ENCODE measurements at places on chromosomes 4 and X.

DNA sequence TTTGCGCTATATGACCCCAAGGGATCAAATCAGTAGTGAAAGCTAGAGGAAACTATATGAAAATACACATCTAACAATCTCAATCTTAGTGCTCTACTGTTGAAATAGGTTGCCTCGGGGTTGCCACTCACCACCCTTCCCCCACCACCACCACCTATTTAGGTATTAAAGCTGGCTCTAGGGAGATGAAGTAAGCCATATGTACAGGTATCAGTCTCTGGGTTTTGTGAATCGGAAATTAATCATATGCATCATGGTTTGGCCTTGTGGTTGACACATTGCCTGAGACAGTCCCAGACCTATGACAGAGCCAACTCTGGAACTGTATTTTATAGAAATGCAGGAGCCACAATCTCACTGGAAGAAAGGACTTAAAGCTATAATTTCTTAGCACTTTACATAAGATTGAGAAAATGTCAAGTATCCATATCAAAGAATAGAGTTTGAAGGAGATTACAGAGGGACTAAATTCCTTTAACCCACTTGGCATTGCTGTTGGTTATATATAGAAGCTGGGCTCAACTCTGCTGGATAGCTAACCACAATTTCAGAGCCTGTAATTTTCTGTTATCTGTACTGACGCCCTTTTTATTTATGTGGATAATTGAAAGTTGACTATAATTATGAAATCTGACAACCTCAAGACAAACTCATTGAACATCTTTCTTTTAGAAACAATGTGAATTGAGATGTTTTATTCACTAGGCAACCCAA, 26.7 kb upstream of the BMP2K start:
- DNase-seq = no peak

DNA sequence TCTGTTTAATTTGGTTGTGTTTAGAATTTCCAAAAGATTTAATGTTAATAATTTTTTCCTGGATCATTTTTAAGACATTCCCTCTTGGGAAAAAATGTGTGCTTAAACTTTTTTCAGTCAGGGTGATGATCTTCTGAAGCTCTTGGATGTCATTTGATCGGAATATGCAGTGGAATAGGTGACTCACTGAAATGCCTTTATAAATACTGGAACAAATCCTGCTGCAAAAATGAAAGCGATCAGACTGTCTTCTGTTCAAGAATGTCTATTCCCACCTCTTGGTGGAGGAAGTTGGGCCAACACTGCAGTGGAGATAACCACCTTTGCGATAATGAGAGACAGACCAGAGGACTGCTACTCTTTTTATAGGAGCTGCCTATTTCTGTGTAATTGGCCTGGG, 46.7 kb downstream of the LARP1B start:
- no peak for DNase-seq

DNA sequence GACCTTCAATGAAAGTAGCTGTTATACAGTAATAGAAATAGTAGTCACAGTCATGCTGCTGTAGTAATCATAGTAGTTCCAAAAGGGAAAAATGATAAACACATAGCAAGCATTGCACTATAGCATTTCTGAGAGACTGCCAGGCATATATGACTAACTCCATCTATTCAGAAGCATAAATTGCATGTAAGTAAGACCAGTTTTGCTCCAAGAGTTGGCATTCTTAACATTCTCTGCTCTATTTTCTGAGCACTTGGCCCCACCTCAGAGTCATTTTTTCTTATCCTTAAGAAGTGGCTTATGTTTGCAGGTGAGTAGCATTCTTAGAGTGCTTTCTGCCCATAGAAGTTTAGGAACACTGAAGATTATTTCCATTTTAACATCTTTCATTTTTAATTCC, 490.3 kb upstream of the TECRL start:
- no peak for DNase-seq

DNA sequence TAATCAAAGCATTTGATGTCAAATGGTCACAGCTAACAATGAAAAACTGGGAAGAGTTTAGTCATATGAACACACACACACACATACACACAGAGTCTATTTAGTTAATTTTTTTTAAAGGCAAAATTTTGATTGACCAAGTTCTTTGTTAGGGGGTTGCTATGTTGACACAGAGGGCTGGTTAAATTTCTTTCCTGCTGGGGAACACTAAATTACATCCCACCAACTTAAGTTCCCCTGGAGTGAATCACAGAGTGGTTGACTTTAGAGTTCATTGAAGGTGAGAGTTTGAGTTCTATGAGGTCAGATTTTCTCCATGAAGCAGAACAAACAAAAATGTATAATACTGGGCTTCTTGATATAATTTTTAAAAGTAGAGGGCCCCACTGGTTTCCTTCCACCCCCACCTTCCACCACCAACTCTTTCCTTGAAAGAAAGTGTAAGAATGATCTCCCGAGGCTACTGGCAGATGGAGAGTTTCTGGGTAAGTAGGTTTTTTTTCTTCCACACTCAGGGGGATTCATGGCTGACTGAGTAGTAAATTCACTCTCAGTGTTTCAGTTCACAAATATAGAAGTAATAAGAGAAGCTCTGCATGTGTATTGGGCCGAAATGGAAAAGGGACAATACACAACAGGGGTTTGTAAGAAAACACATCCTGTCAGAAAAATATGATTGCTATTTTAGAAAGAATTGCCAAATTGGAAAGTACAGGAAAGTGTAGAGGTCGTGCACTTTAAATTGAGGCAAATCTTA, 917.0 kb upstream of the LCORL start:
- no peak for DNase-seq

- DNase-seq = no peak
Measured at GRCh38 chrX:21972721-21973120, 32.2 kb downstream of the SMS start.

Measured in HT-29 (cell line).